Activated effector memory CD4-positive, alpha-beta T cell treated with anti-CD3 and anti-CD28 coated beads, Interleukin-2, amount 50 U/mL, for 16 hours (primary cell): ENCODE measurements at places on chromosomes 7 and 10.
A peak's percentile ranks its signal among the peaks of the same experiment; 100 is the strongest.

- DNase-seq, result no peak
Measured at GRCh38 chr7:75963381-75963995, 30.9 kb downstream of the TMEM120A start.

DNA sequence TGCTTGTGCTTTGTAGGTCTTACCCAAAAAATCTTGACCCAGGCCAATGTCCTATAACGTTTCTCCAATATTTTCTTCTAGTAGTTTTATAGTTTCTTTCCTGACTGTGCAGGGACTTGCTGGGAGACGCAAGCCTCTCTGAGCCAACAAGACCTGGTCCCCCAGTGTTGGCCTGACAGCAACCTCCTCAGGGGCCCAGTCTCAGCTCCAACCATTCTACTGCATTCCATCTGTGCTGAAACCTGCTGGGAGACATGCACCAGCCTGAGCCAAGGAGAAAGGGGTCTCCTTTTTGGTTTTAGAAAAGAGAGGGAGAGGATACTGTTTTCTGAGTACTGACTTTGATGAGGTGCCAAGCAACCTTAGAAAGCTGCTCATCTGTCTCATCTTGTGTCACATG is 251.4 kb downstream of the PRKG1 start:
- DNase-seq, result no peak

DNA sequence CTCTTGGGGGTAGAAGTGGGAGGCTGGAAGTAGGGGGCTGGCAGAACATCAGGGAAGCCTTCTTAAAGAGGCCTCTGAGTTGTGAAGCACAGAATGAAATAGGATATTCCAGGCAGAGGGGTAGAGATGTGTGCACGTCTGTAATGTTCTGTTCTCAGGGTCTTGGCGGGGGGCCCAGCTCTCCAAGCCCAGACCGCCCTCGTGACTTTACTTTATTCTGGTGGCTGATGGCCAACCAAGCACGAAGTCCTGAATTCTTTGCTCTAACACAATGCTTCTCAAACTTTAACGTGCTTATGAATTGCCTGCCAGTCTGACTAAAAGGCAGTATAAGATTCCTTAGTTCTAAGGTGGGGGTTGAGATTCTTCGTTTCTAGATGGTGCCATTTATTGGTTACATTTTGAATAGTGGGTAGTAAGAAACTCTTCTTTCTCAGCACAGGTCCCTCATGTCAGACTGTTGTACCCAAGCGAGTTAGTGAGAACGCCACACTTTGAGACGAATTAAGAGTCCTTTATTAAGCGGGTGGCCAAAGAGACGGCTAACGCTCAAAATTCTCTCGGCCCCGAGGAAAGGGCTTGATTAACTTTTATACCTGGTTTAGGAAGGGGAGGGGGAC is 8.2 kb downstream of the PRXL2A start:
- no peak for DNase-seq

DNA sequence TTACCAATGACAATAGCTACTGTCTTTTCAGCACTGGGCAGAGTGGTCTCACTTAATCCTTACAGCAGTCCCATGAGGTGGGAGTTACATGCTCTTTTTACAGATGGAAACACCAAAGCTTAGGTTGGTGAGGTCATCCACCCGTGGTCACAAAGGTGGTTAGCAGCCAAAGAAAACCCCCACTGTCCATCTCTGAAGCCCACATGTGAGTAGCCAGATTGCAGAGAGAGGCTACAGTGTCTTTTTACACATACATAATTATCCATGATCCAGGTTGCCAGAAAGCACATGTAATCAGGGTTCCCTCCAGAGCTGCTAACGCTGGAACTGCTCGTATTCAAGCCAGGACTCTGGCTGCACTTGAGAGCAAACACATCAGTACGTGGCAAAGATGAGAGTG is 24.6 kb upstream of the ANKRD2 start:
- DNase-seq, result no peak

GRCh38 chr7:30787486-30787885 is 16.3 kb downstream of the MINDY4 start:
- DNase-seq, result no peak

DNA sequence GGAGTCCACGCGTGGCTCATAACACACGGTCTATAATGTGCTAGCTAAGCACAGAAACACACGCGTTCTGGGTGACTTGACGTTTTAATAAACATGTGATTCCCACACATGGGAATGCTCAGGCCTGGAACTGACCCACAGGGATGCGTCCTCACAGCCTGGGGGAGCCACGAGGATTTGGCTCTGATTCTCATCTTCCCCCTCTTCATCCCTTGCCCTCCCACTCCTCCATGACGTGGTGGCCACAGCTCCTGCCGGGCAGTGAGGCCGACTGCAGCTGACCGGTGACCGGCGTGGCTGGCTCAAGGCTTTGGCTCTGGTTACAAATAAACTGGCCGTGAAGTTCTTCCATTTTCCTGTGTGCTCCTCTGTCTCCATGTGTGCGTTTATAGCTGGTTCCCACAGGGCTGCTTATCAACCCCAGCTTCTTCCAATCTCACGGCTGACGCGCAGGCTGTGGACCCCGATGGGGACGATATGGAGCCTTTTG is 40.9 kb upstream of the KLF6 start:
- DNase-seq, result no peak

DNA sequence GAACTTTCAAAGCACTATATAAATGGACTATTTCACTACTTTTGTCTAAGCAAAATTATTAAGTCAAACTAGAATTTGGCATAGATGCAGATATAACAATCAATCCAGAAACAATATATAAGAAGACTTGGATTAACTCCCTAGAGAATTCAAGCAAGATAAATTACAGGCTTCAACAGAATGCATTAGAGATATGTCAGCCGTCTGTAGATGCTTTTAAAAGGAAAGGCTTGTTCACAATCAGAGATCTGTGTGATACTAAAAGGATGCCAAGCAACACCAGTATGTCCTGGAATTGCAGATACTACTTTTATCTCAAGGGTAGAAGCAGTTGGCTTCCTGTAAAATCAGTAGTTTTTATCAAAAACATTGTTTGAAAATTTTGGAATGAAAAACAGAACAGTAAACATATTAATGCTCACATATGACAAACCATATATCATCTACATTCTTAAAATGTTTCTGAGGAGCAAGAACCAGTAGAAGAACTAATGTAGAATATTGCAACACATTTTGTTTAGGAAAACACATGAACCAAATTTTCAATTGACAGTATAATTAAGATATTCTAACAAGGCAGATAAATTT is 947.9 kb upstream of the LRRN3 start:
- no peak for DNase-seq

DNA sequence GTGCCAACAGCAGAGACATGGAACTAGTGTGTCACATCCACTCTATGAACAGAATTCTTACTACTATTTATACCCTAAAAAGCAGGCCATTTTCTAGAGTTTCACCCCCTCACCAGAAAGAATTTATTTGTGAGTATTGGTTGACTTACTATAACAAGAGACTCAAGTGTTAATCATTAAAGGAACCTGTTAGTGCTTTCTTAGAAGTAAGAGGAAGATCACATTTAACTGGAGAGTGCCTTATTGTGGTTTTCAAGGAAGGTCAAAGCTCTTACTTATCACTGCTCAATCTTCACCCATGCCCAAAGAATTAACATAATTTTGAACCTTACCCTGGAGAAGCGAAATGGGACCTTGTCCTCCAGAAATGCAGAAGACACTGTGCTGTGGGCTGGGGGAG is 169.3 kb upstream of the PRSS1 start:
- DNase-seq, result no peak

- DNase-seq, result no peak
Measured at GRCh38 chr10:115982076-115982475, 290.9 kb downstream of the GFRA1 start.

GRCh38 chr7:26444555-26444954 is 152.9 kb downstream of the SNX10 start:
- no peak for DNase-seq

GRCh38 chr7:151086802-151087244 is 548 bp downstream of the AGAP3 start:
- DNase-seq, result no peak

GRCh38 chr7:71843676-71844075 is 568.5 kb downstream of the CALN1 start:
- no peak for DNase-seq

- DNase-seq, result peak; percentile 52
Measured at GRCh38 chr7:157527686-157528085, 190.9 kb downstream of the DNAJB6 start.

DNA sequence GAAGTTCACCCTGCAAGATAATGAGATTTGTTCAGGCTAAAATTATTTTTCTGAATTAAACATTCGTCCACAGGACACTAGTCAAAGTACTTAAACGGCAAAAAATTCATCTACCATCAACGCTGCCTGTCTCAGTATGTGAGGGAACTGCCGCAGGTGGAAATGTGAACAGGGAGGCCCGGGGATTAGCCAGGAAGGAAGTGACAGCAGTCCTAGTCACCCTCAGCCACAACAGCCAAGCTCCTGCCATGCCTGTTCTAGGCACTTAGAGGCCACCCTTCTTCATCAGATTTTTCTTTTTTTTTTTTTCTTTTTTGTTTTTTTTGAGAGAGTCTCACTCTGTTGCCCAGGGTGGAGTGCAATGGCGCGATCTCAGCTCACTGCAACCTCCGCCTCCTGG is 9.4 kb downstream of the NUDT5 start:
- no peak for DNase-seq

GRCh38 chr7:17558135-17558534 is 259.7 kb downstream of the AHR start:
- DNase-seq, result no peak

- no peak for DNase-seq
Measured at GRCh38 chr7:157238087-157238486, 98.7 kb upstream of the DNAJB6 start.

DNA sequence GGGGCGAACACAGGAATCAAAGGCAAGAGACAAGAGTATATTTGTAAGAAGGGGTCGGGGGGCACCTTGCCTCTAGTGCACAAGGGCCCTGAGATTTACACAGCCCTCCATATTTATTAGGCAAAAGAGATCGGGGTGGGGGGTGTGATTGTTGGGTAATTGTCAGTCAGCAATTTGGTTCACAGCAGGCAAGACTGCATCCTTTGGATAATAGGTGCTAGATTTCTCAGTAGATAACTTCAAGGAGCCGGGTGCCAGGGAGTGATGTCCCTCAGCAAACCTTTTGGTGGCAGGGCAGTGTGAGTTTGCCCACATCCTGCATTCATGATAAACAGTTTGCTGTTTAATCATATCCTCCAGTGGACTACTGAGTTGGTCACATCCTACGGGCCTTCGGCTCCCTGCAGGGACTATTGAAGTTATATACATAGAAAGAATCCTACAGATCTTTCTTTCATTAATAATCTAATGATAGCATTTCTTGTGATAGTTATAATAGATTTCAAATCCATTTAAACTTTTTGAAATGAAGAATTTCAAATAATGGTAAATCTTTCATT is 178.5 kb downstream of the GNAI1 start:
- DNase-seq, result no peak

- DNase-seq, result no peak
Measured at GRCh38 chr10:126736727-126737126, 66.2 kb upstream of the C10orf90 start.

GRCh38 chr7:75892634-75893272 is 13.9 kb downstream of the RHBDD2 start:
- DNase-seq, result no peak
